Cardiac muscle cell (in vitro differentiated cells and primary cell): ENCODE measurements at places on chromosomes 11 and 22. TPM values are rescaled to one million over a fixed set of nuclear protein-coding genes. Genes with fewer than 3 reads are reported as not detected.

- H3K36me3 ChIP-seq = no peaks in the 10 kb centered on the region
- no peak for DNase-seq
- no peak overlapping the region for H3K27ac ChIP-seq
- no peaks in the 10 kb centered on the region for H3K27me3 ChIP-seq
Measured at GRCh38 chr11:76699451-76700091, 29.0 kb upstream of the LRRC32 start.

- no peaks in the 10 kb centered on the region for H3K4me1 ChIP-seq
- H3K4me3 ChIP-seq = no peak overlapping the region
- DNase-seq = no peak
- no peaks in the 10 kb centered on the region for H3K36me3 ChIP-seq
- no peaks in the 10 kb centered on the region for H3K27me3 ChIP-seq
Measured at GRCh38 chr22:29225422-29226090, 19.9 kb downstream of the EMID1 start.

DNA sequence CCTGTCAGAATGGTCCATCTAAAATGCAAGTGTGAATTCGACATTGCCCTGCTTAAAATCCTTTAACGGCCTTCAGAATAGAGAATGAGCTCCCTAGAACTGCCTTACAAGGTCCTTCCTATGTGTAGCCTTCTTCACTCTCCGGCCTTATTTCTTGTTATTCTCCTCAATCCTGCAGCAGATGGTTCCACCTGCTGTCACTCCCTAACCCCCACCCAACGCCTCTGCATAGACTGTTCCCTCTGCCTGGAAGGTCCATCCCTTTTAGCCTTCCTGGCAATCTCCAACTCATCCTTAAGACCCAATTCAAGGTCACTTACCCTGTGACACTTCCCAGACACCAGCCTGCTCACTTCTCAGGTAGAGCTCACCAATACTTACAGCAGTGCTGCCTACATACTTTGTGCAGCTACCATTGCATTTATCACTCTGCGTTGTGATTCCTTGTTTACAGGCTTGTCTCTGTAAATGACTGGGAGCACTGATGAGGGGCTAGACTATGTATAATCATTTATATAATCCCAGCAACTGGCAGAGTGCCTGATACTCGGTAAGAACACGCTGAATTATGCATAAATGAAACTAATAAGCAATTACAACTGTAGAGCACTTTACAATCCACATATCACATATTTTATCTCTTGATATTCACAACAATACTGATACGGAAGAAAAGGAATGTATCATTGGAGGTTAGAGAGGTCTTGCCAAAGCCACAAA is 58.9 kb downstream of the CLPB start:
- H3K4me3 ChIP-seq = no peak overlapping the region
- H3K36me3 ChIP-seq = no peaks in the 10 kb centered on the region
- peaks cover 7% of the 10 kb centered on the region for H3K4me1 ChIP-seq
- no peak for DNase-seq
- no peak overlapping the region for H3K27ac ChIP-seq

GRCh38 chr11:68214173-68215086 is 1.3 kb upstream of the KMT5B start:
- H3K36me3 ChIP-seq = no peaks in the 10 kb centered on the region
- no peaks in the 10 kb centered on the region for H3K27me3 ChIP-seq
- H3K4me1 ChIP-seq = peaks cover 11% of the 10 kb centered on the region
- peak overlapping the region; percentile 94 for H3K4me3 ChIP-seq

Gene OR10A6
- total RNA-seq = not detected in 2 replicates

DNA sequence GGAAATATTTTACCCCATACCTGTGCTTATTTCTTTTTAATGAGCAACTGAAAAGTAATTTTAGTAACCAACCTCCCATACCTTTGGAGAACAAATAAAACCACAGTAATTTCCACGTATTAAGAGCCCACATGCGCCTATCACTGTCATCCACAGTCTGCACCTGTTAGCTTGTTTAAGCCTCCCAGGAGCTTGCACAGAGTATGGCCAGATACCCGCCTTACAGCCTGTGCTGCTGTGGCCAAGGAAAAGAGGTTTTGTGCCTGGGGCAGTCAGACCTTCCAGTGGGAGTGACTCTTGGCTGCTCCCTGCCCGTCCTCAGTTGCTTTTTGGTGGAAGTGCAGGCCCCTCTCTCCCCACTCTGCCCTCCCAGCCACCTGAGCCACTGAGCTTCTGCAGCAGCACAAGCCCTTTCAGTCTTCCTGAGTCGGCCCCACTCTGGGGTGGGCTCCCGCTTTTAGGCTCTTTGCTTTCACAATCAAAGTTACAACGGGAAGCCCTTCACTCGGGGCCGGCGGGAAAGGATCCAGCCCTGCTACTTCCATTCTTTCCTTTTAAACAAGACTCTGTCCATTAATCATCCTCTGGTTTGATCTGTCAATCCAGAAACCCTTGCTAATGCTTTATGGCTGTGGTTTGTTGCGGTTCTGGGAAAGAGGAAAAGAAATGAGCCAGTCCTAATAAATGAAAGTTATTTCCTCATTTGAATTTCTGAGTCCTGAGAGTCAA is 308.8 kb downstream of the TBC1D22A start:
- H3K27ac ChIP-seq = no peak overlapping the region
- H3K4me1 ChIP-seq = no peaks in the 10 kb centered on the region
- no peaks in the 10 kb centered on the region for H3K27me3 ChIP-seq
- no peak for DNase-seq
- H3K36me3 ChIP-seq = no peaks in the 10 kb centered on the region

GRCh38 chr22:43841742-43842141 is 20.6 kb downstream of the SULT4A1 start:
- no peak overlapping the region for H3K27ac ChIP-seq
- H3K4me3 ChIP-seq = no peak overlapping the region
- no peaks in the 10 kb centered on the region for H3K36me3 ChIP-seq
- no peak for DNase-seq
- no peaks in the 10 kb centered on the region for H3K27me3 ChIP-seq
- no peaks in the 10 kb centered on the region for H3K4me1 ChIP-seq

Gene ANO3
- total RNA-seq = not detected in 2 replicates

- no peak for DNase-seq
- no peaks in the 10 kb centered on the region for H3K36me3 ChIP-seq
- H3K4me3 ChIP-seq = no peak overlapping the region
- H3K4me1 ChIP-seq = peaks cover 3% of the 10 kb centered on the region
- no peak overlapping the region for H3K27ac ChIP-seq
Measured at GRCh38 chr11:44368886-44369285, 58.9 kb upstream of the ALX4 start.

DNA sequence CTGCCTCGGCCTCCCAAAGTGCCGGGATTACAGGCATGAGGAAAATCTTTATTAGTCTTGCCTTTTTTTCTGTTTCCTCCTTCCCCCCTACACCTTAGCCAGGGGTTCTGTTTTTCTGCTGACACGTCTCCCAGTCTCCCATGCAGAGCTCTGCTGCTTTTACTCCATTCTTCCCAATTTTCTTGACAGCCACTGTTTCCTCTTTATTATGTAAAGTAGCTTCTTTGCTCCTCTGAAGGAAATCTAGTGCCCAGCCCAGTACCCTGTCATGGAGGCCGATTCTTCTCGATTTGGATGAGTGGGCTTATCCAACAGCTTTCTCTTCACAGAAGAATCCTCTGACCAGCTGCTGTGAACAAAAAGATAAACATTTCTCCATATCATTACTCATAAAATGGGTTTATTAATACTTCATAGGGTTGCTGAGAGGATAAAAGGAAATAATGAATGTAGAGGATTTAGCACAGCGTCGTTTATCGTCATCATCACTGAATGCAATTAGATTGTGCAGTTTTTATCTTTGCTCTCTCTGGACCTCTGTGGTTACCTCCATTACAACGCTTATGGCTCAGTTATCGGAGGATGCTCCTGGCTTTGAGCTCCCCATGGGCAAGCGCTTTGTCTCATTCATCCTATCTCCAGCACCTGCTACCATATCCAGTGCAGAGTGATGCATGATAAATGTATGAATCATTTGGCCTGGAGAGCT is 375.6 kb upstream of the C11orf87 start:
- H3K4me3 ChIP-seq = no peak overlapping the region
- H3K36me3 ChIP-seq = no peaks in the 10 kb centered on the region
- no peak for DNase-seq
- no peaks in the 10 kb centered on the region for H3K4me1 ChIP-seq
- no peaks in the 10 kb centered on the region for H3K27me3 ChIP-seq
- H3K27ac ChIP-seq = no peak overlapping the region

Gene SPON1
- 13.3 and 28.8 TPM in 2 replicates for total RNA-seq

Gene IL10RA
- not detected in 2 replicates for total RNA-seq

- H3K27me3 ChIP-seq = no peaks in the 10 kb centered on the region
- H3K27ac ChIP-seq = no peak overlapping the region
- no peaks in the 10 kb centered on the region for H3K36me3 ChIP-seq
- H3K4me3 ChIP-seq = no peak overlapping the region
- peaks cover 7% of the 10 kb centered on the region for H3K4me1 ChIP-seq
- no peak for DNase-seq
Measured at GRCh38 chr11:35318977-35319925, 100.1 kb downstream of the SLC1A2 start.

DNA sequence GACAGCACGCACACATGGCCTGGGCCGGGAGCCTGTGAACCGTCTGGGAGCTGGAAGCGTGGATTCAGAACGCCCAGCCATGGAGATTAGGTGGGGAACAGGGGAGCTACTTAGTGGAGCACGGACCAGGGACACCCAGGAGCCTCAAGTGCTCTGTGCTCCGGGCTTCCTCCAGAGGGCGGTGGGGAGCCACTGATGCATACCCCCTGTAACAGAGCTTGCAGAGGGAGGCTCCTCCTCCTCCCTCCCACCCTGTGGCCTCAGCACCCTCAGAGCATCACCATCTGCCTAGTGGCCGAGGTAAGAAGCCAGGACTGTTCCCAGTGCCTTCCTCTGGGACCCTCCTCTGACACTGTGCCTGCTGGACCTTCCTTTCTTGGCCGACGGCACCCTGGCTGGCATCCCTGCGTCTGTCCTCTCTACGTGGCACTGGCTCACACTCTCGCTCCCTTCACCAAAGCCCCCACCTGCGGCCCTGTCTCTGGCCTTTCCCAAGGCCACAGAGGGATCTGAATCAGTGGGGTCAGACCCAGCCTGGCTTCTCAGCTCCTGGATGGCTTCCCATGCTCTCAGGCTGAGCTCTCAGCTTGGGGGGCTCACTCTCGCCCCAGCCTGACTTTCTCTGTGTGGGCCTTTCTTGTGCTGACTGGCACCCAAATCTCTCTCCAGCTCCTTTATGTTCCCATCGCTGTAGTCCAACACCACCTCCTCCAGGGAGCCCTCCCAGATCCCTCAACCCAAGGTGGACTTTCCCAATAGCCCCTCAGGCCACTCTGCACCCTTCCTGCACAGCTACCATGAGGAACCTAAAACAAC is 780.9 kb downstream of the BRD1 start:
- peaks cover 18% of the 10 kb centered on the region for H3K27me3 ChIP-seq
- H3K36me3 ChIP-seq = no peaks in the 10 kb centered on the region
- H3K4me1 ChIP-seq = no peaks in the 10 kb centered on the region
- no peak for DNase-seq
- no peak overlapping the region for H3K4me3 ChIP-seq

DNA sequence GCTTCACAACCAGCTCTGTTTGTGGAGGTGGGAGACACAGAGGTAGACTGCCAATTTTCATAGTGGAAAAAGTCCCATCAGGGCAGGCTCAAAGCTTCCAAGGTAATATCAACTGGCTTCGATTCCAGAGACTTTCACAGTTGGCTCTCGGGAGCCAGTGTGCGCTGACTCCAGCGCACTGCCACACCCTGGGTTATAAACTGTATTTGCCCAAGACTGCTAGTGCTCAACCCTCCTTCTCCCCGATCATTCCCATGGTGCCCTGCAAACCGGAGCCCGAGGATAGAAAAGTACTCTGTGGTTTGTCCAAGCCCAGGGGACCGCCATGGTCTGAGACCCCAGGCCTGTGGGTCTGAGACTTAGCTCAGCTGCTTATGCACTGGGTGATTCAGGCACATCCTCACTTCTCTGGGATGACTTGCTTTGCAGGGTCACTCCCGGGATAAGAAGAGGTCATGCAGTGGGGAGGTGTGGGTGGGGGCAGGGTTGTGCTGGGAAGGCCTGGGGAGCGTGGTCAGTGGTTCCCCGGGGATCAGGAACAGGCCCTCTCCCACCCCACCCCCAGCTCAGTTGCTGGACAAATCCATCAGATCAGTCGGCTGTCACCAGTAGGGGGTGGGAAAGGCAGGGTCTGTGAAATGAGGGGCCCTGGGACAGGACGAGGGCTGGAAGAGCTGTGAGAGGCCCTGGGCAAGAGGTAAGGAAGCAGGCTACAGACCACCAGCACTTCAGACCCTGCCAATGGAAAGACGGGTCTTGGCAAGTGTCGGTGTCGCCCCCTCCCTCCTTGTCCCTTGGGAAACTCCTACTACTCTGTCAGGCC is 26.7 kb upstream of the PICK1 start:
- H3K4me1 ChIP-seq = peaks cover 19% of the 10 kb centered on the region
- no peak overlapping the region for H3K4me3 ChIP-seq
- H3K36me3 ChIP-seq = no peaks in the 10 kb centered on the region
- H3K27ac ChIP-seq = peak overlapping the region; percentile 24
- DNase-seq = peak; percentile 17
- no peaks in the 10 kb centered on the region for H3K27me3 ChIP-seq

DNA sequence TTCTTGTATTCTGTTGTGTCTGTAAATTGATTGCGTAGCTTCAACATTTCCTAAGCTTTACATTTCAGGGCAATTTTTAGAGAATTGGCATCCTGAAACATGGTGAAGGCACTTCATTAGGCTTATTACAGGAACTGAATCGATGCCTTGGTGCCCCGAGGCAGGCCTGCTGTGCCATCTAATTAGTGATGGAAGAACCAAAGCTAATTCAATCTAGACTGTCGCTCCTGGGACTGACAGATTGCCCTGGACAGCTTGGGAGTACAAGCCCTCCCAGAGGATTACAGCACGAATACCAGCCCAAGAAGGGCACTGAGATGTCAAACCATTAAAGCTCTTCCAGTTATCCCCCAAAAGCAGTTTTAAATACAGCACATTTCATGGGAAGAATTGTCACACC is 243.2 kb upstream of the ZC3H12C start:
- no peak overlapping the region for H3K27ac ChIP-seq
- no peak overlapping the region for H3K4me3 ChIP-seq
- H3K4me1 ChIP-seq = peaks cover 12% of the 10 kb centered on the region

GRCh38 chr11:62494246-62494645 is 52.4 kb downstream of the AHNAK start:
- no peaks in the 10 kb centered on the region for H3K27me3 ChIP-seq
- no peaks in the 10 kb centered on the region for H3K36me3 ChIP-seq
- H3K27ac ChIP-seq = no peak overlapping the region
- no peak for DNase-seq
- H3K4me1 ChIP-seq = no peaks in the 10 kb centered on the region
- no peak overlapping the region for H3K4me3 ChIP-seq

Gene SCGB1C1
- not detected in 2 replicates for total RNA-seq

- no peaks in the 10 kb centered on the region for H3K27me3 ChIP-seq
- no peaks in the 10 kb centered on the region for H3K36me3 ChIP-seq
- H3K4me1 ChIP-seq = no peaks in the 10 kb centered on the region
- no peak overlapping the region for H3K27ac ChIP-seq
- no peak overlapping the region for H3K4me3 ChIP-seq
Measured at GRCh38 chr22:31221084-31221483, 9.0 kb downstream of the LIMK2 start.

DNA sequence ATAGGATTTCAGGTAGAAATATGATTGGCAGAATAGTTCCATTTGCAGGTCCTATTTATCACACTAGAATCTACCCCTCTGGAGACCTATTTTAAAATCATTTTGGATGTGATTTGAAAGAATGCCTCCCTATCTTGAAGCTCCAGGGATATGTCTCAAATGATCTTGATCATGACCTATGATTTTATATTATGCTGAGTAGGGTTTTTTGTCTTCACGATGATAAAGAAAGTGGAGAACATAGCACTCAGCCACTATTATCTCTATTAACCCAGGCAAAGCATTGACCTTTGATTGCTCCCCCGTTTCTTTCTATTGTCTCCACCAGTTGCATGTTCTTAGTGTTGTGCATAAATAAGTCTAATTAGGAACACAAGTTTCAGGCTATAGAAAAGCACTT is 307.9 kb downstream of the BLID start:
- H3K27me3 ChIP-seq = no peaks in the 10 kb centered on the region
- no peaks in the 10 kb centered on the region for H3K4me1 ChIP-seq
- H3K4me3 ChIP-seq = no peak overlapping the region
- H3K36me3 ChIP-seq = no peaks in the 10 kb centered on the region

Gene NAALADL1
- 2.3 TPM in 1 of 2 replicates, not detected in the other for total RNA-seq

Gene YAP1
- 264 and 277 TPM in 2 replicates for total RNA-seq
